ENCODE measurements at places on chromosomes 13 and 19.

- DNase-seq: no peak
Measured at GRCh38 chr13:71312923-71313322, 554.1 kb downstream of the DACH1 start.

DNA sequence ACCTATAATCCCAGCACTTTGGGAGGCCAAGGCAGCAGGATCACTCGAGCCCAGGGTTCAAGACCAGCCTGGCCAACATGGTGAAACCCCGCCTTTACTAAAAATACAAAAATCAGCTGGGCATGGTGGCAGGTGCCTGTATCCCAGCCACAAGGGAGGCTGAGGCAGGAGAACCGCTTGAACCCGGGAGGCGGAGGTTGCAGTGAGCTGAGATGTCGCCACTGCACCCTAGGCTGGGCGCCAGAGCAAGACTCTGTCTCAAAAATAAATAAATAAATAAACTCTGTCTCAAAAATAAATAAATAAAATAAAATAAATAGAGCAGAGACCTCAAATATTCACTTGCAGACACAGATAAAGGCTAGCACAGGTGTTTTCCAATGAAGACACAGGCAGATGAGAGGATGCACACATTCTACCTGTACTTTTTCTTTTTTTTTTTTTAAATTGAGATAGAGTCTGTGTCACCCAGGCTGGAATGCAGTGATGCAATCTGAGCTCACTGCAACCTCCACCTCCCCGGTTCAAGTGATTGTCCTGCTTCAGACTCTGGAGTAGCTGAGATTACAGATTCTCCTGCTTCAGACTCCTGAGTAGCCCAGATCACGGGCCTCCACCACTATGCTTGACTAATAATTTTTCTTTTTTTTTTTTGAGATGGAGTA lies 2.7 kb upstream of the RPS16 start:
- peak; percentile 41 for DNase-seq

DNA sequence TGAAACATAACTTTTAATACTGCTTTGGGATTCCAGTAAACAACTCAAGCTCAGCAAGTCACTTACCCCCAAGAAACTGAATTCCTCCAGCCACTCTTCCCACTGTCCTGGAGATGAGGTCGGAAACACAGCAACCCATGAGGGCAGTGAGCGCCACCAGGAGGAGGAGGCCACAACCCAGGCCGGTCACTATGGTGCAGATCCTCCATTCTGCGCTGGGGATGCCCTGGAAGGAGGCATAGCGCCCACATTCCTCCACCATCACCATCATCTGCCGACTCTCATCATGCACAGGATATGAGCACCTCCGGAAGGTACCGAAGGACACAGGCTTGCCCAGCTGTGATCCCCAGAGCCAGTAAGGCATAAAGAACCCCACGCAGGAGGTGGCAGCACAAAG lies 2.2 kb downstream of the LHFPL6 start:
- no peak for DNase-seq

DNA sequence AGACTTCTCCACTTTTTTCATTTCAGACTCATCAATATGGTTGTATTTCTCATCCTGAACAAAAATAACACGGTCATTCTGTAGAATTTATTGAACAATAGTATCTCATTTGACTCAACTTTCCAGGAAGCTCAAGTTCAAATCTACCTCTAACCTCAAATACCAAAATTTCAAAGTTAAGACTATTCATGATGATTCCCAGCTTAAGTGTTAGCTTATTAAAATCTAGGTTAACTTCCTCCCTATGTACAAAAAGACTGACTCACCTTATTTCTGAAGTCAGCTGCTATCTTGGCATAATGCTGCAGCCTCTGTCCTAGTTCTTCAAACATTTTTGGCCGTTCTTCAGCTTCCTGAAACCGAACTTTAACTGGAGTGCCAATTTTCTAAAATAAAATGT lies 23.2 kb downstream of the HSPH1 start:
- DNase-seq: no peak

DNA sequence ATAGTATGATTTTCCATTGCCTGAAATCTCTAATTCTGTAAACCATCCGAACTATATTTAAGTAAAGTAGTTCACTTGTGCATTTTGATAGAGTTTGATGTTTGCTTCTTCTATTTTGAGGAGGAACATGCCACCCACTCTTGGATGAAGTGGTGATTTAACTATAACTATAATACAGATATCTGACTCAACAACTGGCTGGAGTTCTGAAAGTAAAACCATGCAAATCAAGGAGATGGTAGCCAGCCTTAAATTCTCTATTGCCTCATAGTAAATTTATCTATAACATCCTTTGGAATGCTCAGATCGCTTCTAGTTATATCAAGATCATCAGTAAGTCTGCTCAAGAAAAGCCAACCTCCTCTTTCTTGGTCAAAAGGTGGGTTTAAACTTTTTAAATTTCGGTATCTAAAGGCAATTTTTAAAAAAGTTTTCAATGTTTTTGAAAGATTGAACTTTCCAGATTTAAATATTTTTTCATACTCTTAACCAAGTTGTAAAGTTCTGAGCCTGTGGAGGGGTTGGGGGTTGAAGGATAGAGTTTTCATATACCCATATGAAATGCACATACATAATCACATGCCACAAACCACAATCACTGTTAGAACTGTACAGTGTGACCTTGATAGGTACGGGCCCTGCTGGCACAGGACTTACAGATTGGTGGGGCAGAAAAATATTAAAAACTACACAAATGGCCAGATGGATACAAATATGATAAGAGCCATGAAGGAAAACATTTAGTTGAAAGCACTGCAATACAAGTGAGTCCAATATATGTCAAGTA lies 90.5 kb upstream of the RFC3 start:
- DNase-seq: no peak
